NCI-H1694 (cell line): ENCODE measurements at places on chromosomes 11 and 22.

DNA sequence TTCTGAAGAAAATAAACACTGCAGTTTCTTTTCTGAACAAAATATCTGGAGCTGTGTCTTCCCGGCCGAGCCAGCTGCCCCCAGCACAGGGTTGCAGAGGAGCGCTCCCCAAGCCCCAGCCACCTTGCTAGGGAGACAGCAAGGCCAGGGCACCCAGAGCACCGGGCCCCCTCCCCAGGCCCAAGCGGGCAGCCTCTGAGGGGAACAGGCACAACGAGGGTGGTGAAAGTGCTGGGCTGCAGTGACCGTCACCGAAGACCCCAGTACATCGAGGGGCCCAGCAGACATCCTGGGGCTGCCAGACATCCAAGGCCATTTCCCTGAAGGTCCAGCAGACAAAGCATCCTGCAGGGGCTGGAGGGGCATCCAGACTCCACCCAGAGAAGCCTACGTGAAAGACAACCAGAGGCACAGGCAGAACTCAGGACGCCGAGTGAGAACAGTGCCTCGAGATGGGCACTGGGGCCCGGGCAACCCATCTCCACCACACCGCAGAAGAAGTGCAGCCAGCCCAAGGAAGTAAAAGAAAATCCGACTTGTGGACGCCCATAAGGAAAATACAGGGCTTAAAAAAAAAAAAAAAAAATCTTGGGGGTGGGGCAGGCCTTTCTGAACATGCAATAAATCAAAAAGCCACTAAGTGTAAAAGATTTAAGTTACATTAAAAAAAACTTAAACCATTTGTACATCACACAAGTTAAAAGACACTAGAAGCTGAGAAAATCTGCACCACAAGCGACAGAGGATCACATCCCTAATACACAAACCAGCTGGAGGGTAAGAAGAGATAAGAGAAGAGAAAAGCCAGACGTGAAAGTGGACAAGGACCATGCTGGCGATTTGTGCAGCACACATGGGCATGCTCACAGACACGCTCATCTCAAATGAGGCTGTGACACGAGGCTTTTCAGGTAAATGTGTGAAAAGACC lies 36.0 kb upstream of the COMT start:
- DNase-seq, result no peak

DNA sequence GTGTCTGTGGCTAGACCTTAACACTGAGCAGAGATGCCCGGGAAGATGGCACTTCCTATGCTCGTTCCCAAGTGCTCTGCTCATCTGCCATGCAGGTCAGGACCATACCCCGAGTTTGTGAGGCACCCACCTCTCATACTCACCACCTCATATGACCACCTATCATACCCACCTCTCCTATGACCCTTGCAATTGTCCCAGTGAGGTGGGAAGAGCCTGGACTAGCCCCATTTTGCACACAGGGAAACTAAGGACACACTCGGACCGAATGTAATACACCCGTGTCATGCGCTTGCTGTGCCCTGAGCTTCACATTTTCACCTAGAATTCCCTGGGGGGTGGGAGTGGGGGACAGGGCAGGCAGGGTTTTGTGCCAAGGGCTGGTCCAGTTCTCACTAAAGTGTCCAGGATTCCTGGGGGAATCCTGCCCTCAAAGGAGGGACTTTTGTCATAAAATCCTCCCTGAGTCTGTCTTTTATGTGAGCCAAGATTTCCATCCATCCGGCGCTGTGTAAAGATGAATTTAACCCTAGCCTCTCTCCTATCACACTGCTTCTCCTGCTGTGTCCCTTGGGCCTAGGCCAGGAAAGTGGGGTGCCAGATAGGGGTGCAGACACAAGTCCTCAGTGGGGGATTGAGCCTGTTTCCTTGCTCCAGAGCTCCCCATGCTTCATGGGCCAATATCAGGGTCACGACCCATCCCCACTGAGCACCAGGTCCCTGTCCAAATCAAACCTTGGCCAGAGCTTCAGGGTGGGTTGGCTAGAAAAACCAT lies 20.0 kb downstream of the TPBGL start:
- DNase-seq, result no peak

DNA sequence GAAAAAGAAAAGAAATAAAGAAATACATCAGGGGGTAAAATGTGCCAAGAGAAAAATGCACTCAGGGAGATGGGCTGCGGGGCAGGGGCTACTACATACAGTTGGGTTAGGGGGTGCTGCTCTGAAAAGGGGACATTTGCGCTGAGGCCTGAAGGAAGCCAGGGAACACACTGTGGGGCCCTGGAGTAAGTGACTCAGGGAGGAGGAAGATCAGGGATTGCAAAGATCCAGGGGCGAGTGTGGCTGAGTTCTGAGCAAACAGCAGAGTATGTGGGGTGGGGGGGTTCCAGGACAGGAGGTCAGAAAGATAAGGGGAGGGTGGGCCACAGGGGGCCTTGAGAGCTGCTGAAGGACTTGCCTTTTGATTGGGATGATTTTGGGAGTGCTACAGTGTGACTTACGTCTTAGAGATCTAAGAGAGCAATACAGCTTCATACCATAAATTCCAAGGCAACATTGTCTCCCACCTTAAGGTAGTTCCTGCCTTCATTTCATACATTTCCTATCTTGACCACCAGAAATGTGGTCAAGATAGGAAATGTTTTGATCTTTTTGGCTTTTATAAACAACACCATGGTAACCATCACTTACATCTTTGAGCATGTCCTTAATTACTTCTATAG lies 5.8 kb downstream of the A4GALT start:
- no peak for DNase-seq

GRCh38 chr11:125300791-125301218 lies 136.3 kb downstream of the PKNOX2 start:
- DNase-seq, result no peak

DNA sequence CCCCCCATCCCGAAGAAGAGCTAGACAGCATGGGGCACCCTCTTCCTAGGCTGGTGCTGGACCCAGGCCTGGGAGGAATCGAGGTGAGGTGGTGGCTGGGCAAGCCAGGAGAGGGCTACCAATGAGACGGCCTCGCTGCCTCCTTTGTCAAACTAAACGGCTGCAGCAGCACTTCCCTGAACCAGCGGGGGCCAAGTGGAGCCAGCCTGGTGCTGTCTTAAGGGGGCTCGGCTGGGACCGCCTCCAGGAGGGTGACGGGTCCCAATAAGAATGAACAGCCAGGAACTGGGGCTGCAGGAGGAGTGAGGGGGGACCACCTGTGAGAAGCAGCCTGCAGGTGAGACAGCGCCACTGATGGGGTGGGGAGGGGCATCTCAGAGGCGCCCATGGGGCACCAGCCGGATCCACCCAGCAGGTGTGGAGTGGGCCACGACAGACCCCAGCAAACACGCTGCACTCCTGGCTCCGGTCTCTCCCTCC lies 17.1 kb downstream of the IFT27 start:
- no peak for DNase-seq

DNA sequence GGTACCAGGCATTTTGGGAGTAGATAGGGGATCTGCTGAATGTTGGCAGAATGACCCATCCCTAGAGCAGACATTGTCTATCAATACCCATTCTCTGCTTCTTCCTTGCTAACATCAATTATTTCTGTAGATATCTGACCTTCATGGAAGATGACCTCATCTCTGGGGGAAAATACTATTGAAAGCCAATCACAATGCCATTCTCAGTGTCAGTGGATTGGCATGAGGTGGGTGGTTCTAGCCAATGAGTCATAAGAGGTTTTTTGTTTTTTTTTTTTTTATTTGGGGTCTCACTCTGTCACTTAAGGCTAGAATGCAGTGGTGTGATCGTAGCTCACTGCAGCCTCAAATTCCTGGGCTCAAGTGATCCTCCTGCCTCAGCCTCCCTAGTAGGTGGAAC lies 42.5 kb downstream of the SNX19 start:
- no peak for DNase-seq

GRCh38 chr22:31532060-31532459 lies 35.7 kb downstream of the SFI1 start:
- DNase-seq, result no peak

GRCh38 chr11:118552341-118552740 lies 13.4 kb downstream of the IFT46 start:
- DNase-seq, result no peak

DNA sequence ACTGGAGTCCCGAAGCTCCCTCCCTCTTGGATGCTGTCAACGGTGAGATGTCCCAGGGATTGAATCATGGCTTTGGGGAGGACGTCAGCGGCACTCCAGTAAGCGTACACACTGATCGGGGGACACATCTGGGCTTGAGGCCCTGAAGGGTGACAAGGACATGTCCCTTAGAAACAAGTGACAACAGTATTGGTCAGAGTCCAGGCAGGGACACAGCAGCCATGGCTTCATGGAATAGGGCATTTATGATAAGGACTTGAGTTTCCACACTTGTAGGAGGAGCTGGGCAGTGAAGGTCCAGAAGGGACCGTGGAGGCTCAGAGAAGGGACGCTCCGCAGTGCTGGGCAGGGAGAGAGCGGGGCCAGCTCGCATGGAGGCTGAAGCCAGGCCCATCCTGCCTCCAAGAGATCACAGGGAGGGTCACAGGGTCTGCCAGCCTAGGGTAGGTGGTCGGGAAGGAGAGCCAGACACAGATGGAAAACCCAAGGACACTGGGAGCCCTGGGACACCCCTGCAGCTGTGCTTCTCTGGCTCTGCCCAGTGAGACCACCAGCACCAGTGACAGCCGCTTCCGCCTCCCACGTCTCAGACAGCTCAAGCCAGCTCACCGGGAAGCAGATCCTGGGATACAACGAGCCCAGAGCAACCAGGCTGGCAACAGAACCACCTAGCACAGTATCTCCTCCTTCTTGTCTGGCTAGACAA lies 22.9 kb upstream of the RFPL3 start:
- no peak for DNase-seq

GRCh38 chr11:133842053-133842452 lies 3.3 kb downstream of the SPATA19 start:
- DNase-seq, result no peak
